Chondrocyte (in vitro differentiated cells): ENCODE measurements at places on chromosomes 7 and 10.

DNA sequence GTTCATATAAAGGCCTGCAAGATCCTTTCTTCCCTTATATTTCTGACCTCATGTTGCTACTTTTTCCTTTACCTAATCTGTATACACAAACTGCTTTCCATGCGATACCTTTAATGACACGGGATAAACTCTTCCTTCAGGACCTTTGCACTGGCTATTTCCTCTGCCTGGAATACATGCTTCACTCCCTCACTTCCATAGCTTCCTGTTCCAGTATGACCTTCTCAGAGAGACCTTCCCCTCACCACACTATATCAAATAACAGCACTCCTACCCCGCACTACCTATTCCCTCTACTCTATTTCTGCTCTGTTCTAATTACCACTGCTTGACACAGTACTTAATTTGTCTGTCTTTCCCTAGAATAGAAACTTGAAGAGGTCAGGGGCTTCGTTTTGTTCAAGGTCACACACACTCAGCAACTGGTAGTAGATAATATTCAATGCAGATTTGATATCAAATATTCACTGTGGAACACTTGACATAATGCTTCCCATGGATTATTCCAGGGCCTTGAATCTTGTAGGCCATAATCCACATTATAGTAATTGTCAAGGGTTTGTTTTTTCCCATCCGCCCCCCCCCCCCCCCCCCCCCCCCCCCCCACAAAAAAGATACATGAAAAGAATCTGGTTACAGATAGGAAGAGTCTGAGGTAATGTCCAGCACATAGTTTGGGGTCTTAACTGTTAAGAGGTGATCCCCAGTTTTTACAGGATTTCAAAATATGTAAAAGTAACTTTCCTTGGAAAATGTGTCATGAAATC is 11.1 kb downstream of the SYPL1 start:
- DNase-seq, result no peak

- DNase-seq, result no peak
Measured at GRCh38 chr10:110762849-110763211, 108.9 kb upstream of the PDCD4 start.

DNA sequence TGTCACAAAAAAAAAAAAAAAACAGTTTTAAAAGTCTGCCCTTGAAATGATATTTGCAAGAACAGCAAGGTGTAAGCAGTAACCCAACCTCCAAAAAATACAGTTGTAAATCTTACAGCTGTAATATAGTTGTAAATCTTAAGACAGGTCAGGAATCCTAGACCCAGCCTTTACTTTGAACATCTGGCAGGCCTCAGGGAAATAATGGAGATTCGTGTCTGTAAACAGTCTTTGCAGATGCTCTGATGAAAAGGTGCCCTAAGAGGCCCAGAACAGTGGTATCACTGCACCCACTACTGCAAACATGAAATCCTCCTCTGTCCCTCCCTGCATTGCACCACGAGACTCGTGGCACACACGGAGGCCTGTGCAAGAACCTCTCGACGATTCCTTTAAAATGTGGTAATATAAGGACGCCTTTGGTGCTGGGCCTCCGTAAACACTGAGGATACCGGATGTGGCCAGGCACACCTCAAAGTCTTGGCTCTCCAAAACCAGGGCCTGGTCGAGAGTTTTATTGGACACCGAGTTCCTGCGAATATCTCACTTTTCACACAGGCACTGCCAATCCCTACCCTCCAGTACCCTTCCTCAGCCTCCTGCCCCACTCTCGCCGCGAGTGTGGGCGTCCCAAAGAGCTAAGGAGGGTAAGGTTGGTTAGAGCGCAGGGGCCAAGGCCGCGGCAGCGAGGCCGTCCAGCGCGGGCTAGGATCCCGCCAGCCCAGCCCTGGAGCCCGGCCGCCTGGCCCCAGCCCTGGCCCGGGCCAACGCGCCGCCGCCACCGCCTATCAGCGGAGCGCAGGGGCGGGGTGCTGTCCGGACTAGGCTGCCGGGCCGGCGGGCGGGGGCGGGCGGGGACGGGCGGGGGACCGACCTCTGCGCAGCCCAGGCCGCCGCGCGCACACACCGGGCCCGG is at the start of gene REEP3:
REEP3 (plus strand) TSS at position 902 of the 916 bp plus-strand sequence. CDS start 145 bp downstream, outside the sequence.
- no peak for DNase-seq

- DNase-seq, result no peak
Measured at GRCh38 chr7:76063114-76063513, 15.2 kb downstream of the MDH2 start.

DNA sequence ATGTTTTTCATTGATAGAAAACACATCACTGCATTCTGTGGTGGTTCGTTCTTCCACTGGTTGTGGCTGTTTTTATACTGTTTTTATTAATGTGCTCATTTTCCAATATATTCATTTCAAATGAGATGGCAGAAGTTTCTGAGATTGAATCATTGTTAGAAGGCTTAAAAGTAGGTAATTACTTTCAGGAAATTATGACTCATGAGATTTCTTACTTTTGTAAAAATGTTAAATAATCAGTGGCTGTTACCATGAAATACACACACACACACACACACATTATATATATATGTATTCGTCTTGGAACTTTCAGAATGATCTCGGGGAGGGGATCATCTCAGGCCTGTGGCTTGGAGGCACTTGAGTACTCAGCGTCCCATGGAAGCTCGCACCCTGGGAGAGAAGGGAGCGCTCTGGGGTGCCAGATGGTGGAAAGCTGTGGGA is 66.1 kb downstream of the ZMYND11 start:
- no peak for DNase-seq

- no peak for DNase-seq
Measured at GRCh38 chr10:6140141-6140841, 51.5 kb downstream of the RBM17 start.

DNA sequence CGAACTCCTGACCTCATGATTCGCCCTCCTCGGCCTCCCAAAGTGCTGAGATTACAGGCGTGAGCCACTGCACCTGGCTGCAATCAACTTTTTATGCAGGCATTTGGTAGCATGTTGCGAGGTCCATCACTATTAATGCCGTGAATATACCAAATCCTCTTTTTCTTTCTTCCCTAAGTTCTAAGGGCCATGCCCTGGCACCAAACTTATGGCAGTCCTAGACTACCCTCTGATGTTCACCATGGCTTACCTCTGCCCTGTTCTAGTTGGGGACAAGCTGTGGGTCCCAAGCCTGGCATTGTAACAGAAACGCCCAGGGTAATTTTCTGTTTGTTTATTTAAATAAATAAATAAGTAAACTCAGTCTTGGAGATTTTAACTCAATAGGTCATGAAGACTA is 13.3 kb downstream of the PRSS2 start:
- DNase-seq, result no peak

DNA sequence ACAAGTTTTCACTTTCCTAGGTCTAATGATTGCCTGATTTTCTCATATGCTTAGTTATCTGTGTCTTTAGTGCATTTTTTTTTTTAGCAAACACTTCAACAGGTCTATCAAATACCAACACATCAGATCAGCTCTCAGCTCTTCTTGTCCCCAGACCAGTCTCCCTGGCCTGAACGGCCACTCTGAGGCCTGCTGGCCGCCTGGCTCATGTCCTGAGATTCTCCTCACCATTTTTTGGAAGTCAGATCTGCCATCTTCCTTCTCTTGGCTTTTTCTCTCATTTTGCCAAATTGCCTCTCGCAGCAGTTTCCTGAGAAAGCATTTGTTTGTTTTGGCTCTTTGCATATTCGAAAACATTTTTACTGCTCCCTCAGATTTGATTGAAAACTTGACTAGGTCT is 29.3 kb downstream of the PPP2R2D start:
- DNase-seq, result no peak

GRCh38 chr10:11367505-11367904 is 243.9 kb downstream of the USP6NL start:
- DNase-seq, result no peak

DNA sequence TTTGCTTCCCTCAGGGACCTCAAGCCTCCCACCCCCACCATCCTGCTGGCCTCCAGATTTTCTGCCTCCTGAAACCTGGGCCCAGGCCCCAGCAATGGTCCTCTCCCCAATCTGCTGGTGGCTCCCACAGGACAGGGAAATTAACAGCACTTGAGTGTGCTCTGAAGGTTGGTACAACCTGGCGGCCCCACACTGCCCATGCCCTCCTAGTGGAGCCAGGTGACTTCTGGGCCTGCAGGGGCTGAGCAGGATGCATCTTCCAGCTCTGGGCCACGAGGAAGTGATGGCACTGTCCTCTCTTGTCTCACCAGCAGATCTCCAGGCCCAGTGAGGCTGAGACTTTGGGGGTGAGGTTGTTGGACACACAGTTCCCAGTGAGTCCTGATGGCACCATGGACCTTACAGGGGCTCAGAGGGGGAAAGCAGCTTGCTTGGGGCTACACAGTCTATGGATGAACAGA is 3.6 kb upstream of the ZMIZ1 start:
- peak; percentile 73 for DNase-seq

- no peak for DNase-seq
Measured at GRCh38 chr10:25261110-25261509, 86.3 kb downstream of the GPR158 start.

- DNase-seq, result no peak
Measured at GRCh38 chr7:20199015-20199737, 18.0 kb downstream of the MACC1 start.

DNA sequence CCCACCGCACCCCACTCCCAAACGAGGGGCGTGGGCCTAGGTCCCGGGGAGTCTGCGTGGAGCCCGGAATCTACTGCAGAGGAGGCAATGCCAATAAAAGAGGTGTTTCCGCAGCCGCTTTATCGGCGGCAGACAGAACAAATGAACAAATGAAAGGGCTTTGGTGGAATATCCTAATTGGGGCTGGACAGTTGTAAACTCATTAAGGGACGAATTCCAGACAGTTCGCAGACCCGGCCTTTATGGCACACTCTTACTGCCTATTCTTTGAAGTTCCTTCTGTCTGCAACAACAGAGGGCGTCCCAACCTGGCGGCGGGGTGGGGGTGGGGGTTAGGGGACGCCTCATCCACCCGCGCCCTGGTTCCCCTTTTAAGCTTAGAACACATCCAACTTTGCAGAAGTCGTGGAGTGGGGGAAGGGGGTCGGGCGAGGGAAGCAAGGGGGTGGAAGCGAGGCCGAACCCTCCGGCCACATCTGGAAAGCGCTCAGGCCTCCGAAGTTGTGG is 4.1 kb downstream of the HOXA9 start:
- peak; percentile 49 for DNase-seq

- DNase-seq, result no peak
Measured at GRCh38 chr10:79492839-79493238, 19.5 kb upstream of the EIF5AL1 start.

GRCh38 chr10:119263951-119264617 is 56.7 kb downstream of the GRK5 start:
- DNase-seq, result peak; percentile 10

- DNase-seq, result no peak
Measured at GRCh38 chr7:45596665-45597095, 22.5 kb downstream of the ADCY1 start.

DNA sequence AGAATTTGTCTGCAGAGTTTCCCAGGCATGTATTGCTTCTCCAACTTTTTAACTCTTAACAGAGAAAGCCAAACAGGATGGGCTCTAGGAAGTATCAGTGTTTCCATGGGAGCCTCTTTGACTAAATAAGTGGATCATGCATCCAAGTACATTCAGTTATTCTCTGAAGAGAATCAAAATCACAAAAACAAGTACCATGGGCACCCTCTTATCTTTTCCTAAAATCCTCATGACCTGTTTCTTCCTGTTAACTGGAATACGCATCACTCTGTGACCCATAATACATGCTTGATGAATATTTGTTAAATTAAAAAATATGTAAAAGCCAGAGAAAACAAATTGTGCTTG is 186.9 kb upstream of the MGMT start:
- DNase-seq, result no peak

- no peak for DNase-seq
Measured at GRCh38 chr7:77685233-77685632, 11.0 kb upstream of the RSBN1L start.

DNA sequence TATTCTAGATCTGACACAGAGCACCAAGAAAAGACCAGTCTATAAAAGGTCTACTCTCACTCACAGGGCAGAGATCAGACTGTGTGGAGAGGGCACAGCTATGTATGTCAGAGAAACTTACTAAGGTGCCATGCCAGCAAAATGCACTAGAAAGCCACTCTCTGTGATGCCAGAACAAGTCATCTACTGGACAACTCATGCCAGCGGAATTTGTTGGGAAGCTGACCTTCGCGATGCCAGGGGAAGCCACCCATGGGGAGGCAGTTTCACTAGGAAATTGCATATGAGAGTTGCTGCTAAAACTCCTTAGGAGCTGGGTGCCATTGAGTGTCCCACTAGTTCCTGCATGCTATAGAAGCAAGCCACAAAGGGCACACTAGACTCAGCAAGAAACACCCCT is 58.5 kb downstream of the MICU1 start:
- no peak for DNase-seq

- DNase-seq, result no peak
Measured at GRCh38 chr10:98272245-98272644, 4.3 kb upstream of the LOXL4 start.

- no peak for DNase-seq
Measured at GRCh38 chr7:124738639-124739038, 27.0 kb downstream of the GPR37 start.

DNA sequence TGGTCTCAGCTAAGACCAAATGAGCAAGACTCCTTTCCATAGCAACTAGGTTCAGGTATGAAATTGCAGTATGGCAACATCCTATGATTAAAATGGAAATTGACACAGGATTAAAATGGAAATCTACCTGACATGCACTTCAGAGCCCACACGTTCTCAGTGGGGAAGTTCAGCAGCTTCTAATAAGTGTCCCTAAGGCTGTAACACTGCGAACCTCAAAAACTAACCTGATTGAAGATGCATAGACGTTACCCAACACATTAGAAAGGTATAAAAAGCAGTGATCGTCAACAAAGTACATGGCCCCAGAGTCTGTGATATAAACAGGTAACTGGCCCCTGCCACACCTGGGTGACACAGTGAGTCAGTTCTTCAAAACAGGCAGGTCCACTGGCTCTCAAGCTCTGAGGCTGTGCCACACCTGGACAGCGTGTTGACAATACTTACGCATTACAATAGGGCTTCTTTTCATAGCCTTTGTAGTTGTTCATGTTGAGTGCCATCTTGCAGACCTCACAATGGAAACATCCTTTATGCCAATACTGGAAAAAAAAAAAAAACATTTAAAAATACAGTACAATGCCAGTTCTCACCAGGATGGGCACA is 274.9 kb upstream of the NEBL start:
- no peak for DNase-seq

DNA sequence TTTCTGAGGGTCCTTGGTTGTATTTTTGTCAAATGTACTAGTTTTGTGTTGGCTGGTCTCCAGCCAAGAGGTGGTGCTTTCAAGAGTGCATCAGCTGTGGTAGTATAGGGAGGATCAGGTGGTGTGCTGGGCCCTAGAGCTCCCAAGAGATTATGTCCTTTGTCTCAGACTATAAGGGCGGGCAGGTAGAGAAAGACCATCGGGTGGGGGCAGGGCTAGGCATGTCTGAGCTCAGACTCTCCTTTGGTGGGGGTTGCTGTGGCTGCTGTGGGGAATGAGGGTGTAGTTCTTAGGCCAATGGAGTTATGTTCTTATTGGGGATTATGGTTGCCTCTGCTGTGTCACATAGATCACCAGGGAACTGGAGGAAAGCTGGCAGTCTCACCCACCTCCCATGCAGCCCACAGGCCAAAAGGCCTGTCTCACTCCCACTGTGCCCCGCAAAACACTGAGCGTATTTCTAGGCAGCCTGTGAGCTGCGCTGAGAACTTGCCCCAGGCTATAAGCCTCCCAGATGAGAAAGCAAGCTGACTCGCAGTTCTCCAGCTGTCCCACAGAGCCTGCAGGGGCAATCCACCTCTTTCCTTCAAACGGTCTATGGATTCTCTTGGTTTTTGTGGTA is 1066.7 kb downstream of the GRM8 start:
- peak; percentile 46 for DNase-seq

- DNase-seq, result no peak
Measured at GRCh38 chr10:94194256-94194655, 168.5 kb downstream of the NOC3L start.
